Foreskin keratinocyte (primary cell): ENCODE measurements at places on chromosomes 12 and 14.

- no peak for DNase-seq
Measured at GRCh38 chr14:55638665-55639064, 58.7 kb downstream of the KTN1 start.

DNA sequence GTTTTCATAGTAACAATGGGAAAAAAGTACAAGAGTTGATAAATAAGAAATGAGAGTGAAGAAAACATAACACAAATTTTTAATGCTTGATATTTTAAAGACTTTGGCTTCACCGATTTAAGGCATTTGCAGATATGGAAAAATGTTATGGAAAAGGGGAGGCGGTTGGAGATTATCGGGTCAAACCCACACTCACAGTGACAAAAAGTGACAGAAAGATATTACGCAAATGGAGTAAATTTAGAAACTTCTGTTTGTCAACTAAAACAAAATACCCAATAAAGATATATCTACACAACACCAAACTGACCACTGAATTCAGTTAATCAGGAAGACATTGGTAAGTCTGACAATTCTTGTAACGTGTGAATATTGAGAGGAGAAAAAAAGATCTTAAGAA is 2.5 kb downstream of the PPP1R12A start:
- no peak for DNase-seq

DNA sequence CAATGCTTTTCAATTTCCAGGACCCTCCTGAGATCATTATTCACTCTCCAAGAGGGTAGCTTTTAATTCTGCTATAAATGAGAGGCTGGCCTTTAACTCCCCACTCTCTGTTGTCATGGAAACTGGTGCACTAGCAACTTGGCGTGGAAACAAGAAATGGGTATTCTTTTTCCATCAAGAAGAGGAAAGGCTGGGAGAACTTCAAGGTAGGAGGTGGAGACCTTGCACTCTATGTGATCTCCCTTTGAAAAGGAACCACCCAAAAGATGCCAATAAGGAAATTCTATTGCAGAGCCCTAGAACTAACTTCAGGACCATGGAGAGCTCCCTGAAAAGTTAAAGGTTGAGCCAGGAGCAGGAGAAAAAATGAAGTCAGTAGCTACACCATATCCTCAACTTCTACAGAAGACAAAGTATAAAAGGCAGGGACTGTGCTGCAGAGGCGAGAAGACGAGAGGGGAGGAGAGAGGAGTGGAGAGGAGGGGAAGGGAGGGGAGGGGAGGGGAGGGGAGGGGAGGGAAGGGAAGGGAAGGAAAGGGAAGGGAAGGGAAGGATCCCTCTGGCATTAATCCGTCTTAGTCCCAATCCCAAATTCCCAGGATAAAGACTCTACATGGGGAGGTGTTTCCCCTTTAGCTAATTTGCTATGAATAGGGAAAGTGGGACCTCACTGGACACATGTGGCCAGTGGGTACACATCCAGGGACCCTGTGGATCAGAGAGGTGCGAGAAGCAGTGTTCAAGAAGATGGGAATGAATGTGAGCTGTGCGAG is 46.7 kb upstream of the FICD start:
- no peak for DNase-seq

GRCh38 chr14:94944636-94945258 is 174.8 kb upstream of the GSC start:
- no peak for DNase-seq

- DNase-seq = peak; percentile 70
Measured at GRCh38 chr14:61512026-61512834, 183.1 kb upstream of the HIF1A start.

DNA sequence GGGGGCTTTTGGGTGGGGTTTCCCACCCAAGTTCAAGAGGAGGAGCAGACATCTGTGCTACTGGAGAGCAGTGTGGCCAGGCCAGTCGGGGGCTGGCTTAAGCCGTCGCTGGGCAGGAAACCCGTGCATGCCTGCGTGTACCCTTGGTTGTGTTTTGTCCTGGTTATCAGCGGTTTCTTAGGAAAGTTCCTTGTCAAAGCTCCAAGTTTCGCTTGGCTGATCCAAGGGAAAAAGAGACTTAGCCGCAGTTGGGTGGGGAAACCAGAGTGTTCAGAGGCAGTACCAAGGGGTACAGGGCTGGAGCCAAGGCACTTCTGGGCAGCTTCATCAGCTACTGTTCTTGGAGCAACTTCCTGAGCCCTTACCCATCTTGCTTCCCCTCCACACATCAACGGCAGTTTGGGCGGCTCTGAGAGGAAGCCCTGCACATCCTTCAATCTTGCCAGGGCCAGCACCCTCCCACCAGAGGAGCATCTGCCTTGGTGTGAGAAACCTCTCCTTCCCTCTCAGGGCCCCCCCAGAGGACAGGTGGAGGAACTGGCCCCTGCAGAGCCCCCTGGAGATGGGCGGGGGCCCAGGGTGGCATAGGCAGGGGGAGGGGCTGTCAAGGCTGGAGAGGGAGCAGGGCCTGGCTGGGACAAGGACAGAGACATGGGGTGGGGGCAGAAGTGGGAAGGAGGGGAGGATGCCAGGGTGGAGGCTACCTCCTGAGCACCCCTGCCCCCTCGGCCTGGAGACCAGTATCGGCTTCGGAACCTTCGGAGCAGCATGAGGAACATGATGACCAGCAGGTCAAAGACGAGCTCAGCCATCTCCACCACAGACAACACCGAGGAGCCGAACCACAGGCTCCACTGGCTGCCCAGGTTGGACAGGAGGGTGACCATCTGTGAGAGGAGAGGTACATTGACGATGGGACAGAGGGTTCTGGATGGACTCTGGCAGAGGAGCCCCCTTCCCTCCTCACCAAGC is 5.8 kb upstream of the TNFRSF1A start:
- DNase-seq = no peak

- no peak for DNase-seq
Measured at GRCh38 chr12:125530201-125530600, 465.0 kb downstream of the AACS start.

DNA sequence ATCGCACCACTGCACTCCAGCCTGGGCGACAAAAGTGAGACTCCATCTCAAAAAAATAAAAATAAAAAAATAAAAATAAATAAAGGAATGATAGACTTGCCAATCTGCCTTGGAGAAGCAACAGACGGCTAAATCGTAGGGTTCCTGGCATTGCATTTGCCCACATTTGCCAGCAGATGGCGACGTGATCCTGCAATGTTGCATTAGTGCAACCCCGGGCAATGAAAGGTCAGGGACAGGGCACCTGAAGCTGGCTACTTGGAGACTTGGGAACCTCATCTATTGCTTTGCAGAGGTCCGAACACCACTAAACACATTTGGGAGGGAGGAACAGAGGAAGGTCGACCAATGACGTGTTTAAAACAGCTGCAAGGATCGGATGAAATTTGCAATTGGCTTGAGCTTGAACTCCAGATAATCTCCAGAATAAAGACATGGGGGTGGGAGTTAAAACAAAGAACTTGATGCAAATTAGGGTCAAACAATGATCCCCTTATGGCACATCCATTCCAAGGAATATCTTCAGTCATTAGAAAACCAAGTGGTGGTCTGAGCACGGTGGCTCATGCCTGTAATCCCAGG is 34.6 kb downstream of the SPRING1 start:
- DNase-seq = peak; percentile 27

DNA sequence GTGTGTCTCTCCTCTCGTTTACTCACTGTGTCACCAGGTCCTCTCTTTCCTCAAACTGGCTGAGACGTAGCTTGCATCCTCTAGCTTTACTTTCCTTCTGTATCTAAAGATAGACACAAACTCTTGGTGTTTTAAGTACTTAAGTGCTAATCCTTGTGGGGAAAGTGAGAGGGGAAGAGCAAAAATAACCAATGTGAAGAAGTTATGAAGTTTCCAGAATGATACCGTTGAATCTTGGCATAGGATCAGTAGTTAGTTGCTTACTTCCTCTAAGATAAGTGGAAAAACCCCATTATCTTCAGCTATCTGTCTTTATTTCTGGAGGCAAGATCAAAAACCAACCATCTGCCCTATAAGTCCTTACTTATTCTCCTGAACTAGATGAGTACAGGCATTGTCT is 10.6 kb downstream of the FAR2 start:
- DNase-seq = no peak

DNA sequence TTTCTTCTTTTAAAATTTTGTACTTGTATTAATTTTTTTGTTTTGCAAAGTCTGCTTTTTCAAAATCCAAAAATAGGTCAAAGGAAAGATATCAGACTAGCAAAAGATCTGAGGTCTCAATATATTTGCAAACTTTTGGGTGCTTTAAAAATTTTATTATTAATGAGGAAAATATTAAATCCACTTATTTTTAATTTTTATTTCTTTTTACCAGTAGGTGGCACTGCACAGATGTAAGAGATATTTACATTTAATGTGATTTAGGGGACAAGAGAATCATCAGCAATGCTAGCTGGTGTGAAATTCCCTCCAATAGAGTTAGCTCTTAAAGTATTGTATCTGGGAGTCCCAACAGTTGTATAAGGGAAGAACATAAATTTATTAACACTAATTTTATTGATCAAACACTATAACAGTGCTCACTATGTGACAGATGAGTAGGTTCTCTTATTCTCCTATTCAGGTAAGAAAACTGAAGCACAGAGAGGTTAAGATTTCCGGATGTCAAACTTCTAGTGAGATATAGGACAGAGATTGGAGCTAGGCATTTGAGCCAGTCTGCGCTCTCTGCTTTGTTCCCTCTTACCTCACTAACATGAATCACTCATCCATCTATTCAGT is 30.5 kb downstream of the ALX1 start:
- DNase-seq = no peak

- DNase-seq = peak; percentile 37
Measured at GRCh38 chr14:54480830-54481562, 7.8 kb downstream of the GMFB start.

DNA sequence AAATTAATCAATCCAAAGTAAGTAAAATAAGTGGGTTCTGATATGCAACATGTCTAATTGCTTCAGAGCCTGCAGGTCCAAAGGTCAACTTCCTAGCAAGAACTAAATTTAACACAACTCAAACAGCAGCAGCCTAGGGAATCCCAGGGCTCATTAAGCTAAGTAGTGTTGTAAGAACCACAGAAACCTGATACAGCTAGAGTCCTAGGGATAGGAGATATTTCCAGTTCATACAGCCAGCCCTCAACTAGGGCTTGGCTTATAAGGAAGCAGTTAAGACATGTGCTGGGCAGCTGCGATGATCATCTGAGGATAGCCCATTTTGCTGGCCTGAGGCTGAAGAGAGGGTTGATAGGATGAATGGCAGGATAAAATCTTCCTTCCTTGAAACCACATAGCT is at the start of gene OR4Q3:
Gene OR4Q3, plus strand, starts transcription at position 316 of the 400 bp plus-strand sequence.
- no peak for DNase-seq

DNA sequence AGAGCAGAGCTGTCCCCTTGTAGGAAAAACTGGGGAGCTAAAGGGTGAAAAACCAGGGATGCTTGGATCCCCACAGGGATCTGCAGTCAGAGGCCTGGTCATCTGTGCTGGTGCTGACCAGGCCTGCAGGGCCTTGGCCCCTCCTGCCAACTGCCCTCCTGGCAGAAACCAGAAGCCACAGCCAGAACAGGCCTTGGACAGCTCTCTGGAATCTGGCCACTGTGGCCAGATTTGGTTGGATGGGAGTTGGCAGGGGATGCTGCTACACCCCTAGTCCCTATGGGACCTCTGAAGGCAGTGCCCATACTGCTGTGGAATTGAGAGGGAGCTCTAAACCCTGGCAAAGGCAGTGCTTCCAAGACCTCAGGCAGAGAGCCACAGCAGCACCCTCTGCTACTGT is 9.2 kb upstream of the GPX2 start:
- DNase-seq = no peak
